LNCaP clone FGC (cell line): ENCODE measurements at places on chromosomes 12 and 14.
A peak's percentile ranks its signal among the peaks of the same experiment; 100 is the strongest.

GRCh38 chr12:67354966-67355365 is 85.8 kb downstream of the CAND1 start:
- no peak for DNase-seq

DNA sequence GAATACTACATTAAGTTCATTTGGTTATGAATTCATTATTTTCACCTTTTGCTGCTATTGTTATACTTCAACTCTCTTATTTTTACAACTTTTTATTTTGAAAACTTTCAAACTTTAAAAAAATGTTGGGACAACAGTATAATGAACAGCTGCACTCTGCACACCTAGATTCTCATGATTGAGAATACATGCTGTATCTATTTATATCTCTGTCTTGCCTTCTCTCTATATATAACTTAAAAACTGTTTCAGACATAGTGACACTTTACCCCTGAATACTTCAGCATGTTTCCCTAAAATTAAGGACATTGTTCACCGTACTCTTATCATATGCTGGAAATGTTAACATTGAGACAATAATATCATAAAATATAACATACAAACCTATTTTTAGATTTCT is 237.1 kb downstream of the GPHN start:
- DNase-seq: no peak

DNA sequence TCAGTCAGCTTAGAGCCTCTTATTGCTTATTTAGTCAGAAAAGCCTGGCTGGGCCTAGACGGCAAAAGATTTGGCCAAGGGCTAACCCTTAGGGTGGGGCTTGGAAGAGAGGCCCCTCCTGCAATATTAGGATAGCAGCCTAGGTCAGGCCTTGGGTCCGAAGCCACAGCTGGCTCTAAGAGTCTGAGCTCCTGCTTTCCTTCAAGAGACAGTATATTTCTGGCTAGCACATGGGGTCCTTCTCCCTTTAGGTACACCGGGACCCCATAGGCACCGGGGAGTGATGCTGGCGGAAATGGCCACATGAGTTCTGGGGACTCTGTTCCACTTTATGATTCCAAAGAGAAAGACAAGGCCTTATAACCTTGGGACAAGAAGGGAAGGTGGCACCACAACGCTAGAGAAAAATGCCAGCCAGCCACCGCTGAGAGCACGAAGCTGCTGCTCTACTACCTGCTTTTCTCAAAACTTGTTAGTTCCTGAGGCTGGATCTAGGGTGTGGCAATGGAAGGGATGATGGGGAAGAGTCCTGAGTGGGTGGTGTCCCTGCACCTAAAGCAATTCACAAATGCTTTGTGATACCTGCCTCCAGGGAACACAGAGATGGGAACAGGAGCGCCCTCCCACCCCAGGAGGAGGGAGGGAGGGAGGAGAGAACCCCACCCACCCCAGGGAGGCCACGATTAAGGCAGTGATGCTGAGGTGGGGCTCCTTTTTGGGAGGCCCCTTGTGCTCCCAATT is 3.1 kb upstream of the AVIL start:
- no peak for DNase-seq

- DNase-seq: no peak
Measured at GRCh38 chr12:132541996-132542395, 52.0 kb downstream of the FBRSL1 start.

DNA sequence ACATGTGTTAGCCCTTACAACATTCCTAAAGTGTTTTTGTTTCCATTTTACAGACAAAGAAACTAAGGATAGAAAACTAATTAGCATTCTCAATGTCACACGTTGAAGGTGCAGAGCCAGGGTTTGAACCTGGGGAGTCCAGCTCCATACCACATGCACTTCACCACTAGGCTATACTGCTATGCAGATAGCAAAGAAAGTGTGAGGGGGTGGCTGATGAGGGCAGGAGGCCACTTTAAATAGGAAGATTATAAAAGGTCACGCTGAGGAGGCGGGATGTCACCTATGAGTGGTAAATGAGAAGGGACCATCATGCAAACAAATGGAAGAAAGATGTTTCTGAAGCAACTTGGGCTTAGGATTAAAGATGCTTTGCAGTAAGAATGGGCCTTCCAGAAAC is 213.9 kb downstream of the EGLN3 start:
- no peak for DNase-seq

- no peak for DNase-seq
Measured at GRCh38 chr12:123045678-123046077, 65.2 kb downstream of the ARL6IP4 start.

DNA sequence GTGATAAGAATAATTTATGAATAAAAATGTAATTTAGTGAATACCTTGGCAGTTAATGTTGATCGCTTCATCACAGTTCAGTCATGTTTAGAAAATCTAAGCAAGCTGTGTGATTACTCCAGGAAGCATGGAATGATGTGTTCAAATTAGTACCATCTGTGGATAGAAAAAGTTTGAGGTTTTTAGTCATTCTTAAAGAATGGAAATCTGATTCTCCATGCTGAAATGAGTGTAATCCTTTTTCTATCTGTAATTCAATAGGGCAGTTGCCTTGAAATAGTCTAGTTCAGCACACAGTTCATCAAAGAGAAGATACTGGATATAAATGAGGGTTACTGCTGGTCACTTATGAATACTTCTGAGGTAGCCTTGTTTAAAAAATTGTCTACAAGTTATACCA is 127.2 kb upstream of the MYF6 start:
- no peak for DNase-seq

DNA sequence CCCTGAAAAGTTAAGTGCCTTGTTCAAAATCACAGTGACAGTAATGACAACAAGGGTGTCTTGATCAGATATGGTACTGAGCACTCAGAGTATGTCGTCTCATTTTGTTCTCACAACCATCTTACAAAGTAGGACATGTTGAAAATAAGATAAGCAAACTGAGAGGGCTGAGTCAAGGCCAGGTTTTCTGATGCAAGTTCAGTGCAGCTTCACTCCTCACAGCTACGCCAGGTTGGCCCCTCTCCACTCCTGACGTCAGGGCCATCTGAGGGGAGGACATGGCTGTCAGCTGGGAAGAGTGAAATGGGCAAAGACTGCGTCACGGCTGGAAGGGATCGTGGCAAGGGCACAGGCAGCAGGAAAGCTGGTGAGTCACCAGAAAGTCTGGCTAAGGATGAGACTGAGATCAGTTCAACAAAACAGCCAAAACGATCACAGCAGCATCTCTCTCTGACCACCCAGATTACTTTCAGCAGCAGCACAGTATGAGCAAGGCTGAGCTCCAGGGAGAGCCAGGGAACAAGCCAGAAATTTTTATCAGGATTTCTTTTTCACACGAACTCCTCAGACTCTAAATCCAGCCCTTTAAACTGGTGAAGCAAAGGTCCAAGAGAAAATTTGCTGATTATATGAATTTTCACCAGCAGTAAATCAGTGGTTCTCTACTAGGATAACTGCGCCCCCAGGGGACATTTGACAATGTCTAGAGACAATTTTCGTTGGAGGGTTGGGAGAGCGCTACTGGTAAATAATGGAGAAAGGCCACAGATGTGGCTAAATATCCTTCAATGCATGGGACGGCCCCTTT is 297.9 kb upstream of the AMIGO2 start:
- no peak for DNase-seq

DNA sequence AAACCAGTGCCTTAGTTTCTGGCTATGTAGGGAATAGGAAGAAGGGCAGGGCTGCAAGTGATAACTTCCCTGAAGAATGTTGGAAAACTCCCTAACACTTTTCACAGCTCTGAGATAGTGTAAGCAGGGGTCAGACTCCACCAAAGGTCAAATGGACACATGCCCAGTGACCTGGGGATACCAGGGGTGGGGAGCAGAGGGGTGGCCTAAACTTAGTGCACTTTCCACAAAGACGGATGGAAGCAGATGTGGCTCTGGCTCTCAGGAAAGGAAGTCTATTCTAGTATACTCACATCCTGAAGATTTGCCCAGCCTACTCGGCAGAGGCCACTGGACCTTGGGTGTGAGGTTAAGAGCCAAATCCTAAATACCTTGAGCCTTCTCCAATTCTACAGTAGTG is 285.8 kb downstream of the NUAK1 start:
- no peak for DNase-seq

- DNase-seq: no peak
Measured at GRCh38 chr14:102688290-102688689, 89.0 kb upstream of the TRAF3 start.

DNA sequence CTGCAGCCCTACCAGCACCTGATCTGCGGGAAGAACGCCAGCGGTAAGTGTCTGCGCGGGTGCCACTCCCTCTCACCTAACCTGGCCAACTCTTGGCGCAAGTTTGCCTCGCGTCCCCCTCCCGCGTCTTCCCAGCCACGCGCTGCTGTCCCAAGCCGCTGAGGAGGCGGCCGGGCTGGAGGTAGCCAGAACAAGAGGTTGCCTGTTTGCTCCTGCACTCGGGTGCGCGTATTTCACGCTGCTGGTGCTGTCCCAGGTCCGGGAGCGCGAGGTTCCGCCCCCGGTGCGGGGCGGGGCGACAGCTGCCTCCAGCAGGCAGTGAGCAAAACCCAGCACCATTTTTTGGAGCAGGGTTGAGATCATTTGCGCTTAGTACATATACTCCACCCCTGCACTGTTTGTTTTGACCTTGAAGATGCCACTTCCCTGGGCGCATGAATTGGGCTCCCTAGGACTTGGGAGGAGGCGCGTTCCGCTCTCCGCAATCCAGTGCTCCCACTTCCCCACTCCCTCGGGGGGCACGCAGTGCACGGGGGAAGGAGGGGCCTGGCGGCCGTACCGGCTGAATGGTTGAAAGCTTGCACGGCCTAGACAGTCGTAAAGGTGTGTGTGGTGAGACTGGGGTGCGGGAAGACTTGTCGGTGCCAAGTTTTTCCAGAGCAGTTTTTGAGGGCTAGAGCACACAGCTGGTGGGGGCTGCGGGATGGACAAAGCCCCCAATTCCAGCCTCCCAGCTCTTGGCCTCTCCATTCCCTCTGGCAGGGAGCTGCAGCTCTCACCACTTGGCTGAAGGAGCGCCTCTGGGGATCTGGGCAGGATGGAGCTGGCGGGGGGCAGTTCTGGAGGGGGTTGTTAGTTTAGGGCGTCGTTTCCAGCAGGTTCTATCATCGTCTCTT is 226.9 kb upstream of the CRY1 start:
- DNase-seq: peak; percentile 47

DNA sequence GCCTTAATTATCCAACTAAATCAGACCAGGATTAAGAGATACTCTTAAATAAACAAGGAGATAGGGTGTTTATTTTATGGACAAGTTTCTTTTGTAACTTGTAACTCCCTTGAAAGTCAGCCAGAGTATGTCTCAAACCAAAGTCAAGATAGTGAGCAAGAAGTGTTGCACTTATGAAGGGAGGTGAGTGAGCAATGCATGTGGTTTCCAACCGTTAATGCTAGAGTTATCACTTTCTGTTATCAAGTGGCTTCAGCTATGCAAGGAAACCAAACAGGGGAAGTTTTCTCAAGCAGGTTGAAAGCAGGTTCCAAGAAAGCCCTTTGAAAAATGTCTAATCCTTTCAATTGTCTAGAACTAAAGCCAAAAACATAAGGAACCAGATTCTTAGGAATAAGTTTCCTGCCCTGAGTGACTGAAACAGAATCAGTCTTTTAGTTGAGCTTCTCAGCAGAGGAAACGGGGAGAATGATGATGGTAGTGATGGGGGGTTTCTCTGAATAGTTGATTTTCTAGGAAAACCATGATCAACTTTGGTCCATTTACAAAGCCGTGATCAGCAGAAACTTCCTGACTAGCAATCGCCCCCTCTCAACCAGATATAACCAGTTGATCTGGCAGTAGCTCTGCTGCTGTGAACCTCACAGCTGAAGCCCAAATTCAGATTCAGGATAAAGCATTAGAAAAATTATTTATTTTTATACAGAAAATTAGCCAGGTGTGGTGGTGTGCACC is 128.4 kb downstream of the DAD1 start:
- DNase-seq: no peak

GRCh38 chr14:48325486-48325885 is 650.1 kb upstream of the MDGA2 start:
- DNase-seq: no peak

- peak; percentile 92 for DNase-seq
Measured at GRCh38 chr14:49594347-49595091, 4.2 kb upstream of the LRR1 start.

DNA sequence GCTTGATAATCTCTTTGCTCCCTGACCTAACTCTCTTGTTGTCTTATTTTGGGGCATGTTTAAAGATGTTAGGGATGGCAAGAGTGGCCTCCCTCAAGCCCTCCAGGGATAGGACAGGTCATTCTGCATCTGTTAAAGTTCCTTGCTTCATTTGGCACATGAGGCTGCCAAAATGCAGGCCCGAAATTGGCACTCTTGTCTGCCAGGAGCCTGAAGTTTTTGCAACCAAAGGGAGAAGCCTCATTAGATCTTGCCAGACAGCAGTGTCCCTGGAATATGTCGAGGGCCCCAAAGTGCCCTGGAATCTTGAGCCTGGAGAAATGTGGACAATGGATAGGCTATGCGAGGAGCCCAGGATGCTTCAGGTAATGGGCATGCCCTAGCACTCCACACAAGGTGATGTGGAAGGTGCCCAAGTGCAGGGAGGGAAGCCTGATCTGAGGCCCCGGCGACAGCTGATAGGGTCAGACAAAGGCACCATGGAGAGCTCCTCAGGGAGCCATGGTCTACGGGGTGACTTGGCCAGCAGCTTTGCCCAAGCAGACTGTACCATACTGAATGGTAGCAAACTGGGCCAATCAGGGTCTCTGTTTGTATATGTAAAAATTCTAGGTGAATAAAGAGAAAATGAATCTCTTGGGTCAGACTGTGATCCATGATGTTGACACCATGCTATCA is 173.0 kb upstream of the WSCD2 start:
- DNase-seq: no peak

DNA sequence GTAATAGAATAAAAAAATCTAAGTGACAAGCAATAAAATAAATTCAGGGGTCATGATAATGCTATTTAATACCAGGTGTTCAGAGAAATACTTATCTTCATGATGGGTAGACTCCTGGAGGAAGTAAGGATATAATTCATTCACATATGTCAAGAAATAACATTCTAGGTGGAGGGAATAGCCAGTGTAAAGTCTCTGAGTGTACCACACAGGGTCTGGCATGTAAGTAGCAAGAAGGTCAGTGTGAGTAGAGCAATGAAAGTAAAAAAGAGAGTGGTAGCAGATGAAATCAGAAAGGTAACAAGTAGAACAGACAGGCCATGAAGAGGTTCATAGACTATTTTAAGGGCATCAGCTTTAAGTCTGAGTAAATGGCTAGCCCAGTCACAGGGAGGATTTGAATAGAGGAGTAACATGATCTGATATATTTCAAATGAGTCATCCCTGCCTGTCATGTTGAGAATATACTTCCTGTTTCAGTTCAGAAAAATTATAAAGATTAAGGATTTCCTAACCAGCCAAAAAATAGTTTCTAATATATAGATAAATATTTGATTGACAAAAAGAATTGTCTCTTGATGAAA is 519.9 kb downstream of the C12orf50 start:
- DNase-seq: no peak

- DNase-seq: no peak
Measured at GRCh38 chr14:81751198-81751597, 217.5 kb upstream of the SEL1L start.

- DNase-seq: no peak
Measured at GRCh38 chr12:127998988-127999387, 268.0 kb upstream of the TMEM132C start.

DNA sequence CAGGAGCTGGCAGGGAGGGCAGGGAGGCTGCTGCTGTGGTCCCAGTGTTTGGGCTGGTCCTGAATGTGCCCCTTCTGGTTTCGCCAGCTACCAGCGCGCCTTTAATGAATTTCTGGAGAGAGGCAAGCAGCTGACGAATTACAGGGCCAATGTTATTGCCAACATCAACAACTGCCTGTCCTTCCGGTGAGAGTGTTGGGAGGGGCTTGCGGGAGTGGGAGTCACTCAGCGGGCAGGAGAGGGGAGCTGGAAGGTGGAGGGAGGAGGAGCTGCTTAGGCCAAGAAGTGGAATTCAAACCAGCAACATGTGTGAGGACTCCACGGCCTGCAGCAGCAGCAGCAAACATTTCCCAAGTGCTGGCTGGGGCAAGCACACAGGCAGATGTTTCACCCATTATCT is 7.7 kb downstream of the TNFAIP2 start:
- peak; percentile 38 for DNase-seq
